ENCODE measurements at places on chromosomes 5 and 9. TPM values are rescaled to one million over a fixed set of nuclear protein-coding genes. Genes with fewer than 3 reads are reported as not detected.

The PCDHGA8 gene
- polyA plus RNA-seq = 0.81 TPM

GRCh38 chr5:87109746-87110145, 157.9 kb upstream of the RASA1 start:
- DNase-seq = no peak

DNA sequence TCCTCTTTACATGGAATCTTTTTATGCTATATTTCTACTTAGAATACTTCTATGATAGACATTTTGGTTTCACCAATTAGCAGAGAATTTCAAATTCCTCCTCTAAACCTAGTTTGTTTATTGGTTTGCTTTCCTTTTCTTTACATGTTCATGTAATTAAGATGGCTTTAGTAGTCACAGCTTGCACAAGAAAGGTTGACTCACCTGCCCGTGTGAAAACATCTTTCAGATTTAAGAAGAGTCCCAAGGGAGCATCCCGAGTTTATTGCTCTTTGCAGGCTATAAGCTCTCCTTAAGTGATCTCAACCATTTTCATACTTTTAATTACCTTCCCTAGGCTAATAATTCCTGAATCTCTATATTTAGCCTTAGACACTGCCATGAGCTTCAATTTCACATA, 28.9 kb downstream of the TYRP1 start:
- no peak for DNase-seq

The SEMA4D gene
- 64.1 TPM for polyA plus RNA-seq

DNA sequence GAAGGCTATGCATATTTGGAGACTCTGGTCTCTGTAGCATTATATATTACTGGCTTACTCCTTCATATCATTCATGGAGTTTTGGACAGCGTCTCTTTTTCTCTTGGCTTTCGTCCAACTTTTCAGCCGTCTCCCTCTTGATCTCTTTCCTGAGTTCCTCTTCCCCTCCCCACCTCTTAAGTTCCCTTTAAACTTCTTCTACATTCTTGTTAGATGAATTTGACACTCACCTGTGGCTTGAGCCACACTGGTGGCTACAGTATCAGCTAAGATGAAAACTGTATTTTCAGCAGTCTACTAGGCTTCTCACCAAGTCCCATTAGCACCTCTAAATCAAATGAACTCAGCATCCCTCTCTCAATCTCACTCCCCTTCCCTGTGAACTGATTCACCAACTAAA, 128.1 kb downstream of the STARD4 start:
- DNase-seq = no peak

- peak; percentile 46 for DNase-seq
Measured at GRCh38 chr9:120755810-120756434, 37.3 kb downstream of the FBXW2 start.

The NSG2 gene
- 0.78 TPM for polyA plus RNA-seq

DNA sequence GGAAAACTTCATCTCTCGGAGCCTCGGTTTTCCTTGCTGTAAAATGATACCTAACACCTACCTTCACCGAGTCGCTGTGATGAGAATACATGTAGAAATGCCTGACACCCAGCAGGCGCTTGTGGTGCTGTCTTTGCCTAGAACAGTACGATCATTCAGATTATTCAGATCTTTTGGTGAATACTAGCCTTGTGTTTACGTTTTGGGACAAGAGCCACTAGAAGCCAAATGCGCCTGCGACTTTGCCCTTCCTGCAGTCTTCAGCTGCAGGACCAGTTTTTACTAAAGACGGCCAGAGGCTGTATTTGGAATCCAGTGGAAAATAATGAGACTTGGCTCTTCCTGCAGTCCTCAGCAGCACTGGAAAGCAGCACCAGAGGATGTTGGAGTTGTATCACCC, 189.6 kb downstream of the TRIO start:
- no peak for DNase-seq

GRCh38 chr9:27784847-27785713, 211.8 kb upstream of the C9orf72 start:
- no peak for DNase-seq

DNA sequence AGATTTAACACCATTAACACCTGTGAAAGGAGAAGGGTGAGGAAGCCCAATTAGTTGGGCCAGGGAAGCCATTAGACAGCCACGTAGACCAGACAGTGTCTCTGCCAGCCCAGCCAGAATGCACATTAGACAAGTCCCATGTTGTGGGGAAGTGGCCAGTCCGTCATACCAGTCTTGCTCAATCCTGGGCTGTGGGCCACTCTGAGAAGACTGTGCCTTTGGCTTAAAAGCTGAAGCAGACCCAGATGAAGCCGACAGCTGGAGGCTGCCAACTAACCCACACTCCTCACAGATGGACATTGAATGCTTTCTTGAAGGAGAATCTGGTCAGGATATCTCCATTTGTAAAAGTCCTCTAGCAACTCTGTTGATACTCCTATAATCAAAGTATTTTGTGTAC, 128.5 kb downstream of the CHSY3 start:
- no peak for DNase-seq

The EQTN gene
- polyA plus RNA-seq = not detected

- DNase-seq = no peak
Measured at GRCh38 chr5:139453683-139454567, 8.6 kb downstream of the ECSCR start.

Measured in renal pelvis (tissue), 12 donors.